ENCODE measurements at places on chromosomes 16 and 17.

DNA sequence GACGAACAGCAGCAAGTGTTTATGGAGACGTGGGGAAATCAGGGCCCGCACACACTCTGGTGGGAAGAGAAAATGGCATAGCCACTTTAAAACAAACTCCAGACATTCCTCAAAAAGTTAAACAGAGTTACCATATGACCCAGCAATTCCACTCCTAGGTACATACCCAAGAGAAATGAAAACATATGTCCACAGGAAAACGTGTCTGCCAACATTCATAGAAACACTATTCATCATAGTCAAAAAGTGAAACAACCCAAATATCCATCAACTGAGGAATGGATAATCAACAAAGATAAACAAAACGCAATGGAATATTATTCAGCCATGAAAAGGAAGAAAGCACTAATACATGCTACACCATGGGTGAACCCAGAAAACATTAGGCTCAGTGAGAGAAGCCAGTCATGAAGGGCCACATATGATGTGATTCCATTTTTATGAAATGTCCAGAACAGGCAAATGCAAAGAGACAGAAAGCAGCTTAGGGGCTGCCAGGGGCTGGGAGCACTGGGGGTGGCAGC, 32.8 kb downstream of the ADCY9 start:
- no peak for DNase-seq

GRCh38 chr16:648781-649589, at the start of gene WDR90:
Gene WDR90 (plus strand): TSS chr16:649365. CDS start chr16:649417, 52 bp downstream.
- peak; percentile 87 for DNase-seq

DNA sequence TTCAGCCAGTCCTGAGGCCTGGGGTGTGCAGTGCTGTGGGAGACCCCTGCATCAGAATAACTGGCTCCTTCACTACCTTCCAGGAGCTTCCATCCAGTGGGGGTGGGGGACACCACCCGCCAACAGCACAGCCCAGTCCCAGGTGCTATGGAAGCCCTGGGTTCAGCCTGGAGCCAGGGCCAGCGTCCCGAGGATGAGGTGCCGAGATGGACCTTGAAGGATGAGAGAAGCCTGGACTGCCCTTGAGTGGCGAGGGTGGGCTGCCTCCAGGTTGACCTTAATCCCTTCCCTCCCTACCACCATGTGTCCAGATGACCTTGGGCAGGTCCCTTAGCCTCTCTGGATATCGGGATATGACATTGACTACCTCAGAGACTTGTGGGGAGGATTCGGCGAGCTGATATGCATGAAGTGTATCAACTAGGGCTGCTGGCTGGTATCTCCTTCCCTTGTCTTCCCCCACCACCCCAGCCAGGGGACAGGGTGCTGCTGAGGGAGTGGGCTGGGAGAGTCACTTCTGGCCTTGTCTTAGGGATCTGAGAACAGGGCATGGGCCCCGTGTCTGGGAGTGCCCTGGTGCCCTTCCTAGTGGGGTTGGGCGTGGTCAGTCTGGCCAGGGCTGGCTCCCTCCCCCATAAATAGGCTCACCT, 14.2 kb upstream of the LASP1NB start:
- no peak for DNase-seq

- DNase-seq: no peak
These were observed 2.6 kb upstream of the IL17C start for GRCh38 chr16:88635671-88636319.

GRCh38 chr16:10558746-10559641, 21.4 kb downstream of the EMP2 start:
- DNase-seq: no peak

- peak; percentile 77 for DNase-seq
These were observed at the start of gene KIF18B for GRCh38 chr17:44947461-44948314. Gene KIF18B (minus strand): TSS chr17:44947773. CDS start chr17:44936344, 11,429 bp downstream.

GRCh38 chr16:74862743-74863244, 88.2 kb upstream of the FA2H start:
- no peak for DNase-seq

- no peak for DNase-seq
These were observed 118.3 kb downstream of the BANP start for GRCh38 chr16:88069397-88070168.

DNA sequence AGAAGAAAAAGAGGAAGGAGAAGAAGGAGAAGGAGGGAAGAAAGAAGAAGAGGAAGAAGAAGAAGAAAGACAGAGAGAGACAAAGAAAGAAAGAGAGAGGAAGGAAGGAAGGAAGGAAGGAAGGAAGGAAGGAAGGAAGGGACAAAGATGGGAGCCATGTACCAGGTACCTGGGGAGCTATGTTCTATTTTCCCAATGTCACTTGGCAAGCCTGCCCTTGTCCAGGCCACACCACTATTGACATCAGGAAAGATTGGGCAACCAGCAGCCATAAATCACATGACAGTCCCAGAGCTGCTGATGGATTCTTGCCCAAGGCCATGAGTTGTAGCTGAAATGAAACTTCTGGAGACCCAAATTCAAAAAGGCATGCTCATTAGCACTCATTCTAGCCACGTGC, 2.7 kb upstream of the CES1 start:
- DNase-seq: no peak

DNA sequence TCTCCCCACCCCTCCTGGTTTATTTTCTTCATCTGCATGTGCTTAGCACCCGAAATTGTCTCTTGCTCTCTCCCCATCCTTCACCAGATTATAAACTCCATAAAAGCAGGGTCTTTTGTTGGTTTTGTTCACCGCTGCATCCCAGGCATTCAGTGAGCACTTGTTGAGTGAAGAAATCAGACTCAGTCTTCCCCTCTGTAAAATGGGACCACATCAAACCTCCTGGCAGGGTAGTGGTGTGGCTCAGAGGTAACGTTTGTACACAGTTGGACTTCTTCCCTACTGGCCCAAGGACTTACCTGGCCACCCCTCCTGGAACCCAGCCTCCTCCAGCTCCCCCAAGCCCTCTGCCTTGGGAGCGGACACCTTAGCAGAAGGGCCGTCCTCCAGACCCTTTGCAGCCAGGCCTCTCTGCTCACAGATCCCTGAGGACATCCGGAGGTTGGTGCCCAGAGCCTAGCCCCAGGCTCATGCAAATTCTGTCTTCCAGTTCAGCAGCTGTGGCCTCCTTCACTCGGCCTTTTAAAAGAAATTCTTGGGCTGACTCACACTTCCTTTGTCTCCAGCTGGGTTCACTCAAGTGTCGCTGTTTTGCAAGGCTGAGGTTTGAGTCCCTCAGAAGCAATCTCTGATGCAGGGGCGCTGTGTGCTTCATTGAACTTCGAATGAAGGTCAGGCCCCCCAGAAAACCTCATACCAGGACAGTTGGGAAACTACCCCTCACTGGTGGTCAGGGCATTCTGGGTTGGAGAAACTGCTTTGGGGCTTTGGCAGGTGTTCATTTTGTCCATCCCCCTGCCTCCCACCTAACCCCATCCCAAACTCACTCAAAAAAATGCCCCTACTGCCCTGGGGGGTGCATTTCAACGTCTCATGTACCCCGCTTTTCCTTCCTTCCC, 16.8 kb upstream of the RMI2 start:
- peak; percentile 19 for DNase-seq

Measured in activated T-helper 1 cell treated with Interleukin-2 at 50 U/mL for 16 hours (primary cell).